Activated CD4-positive, CD25-positive, alpha-beta regulatory T cell treated with anti-CD3 and anti-CD28 coated beads, Interleukin-2, amount 50 U/mL, for 16 hours (primary cell): ENCODE measurements at places on chromosomes 4 and X.

- DNase-seq = no peak
These were observed 177.4 kb downstream of the SH3KBP1 start for GRCh38 chrX:19709812-19710518.

- DNase-seq = no peak
These were observed 14.0 kb downstream of the RASL11B start for GRCh38 chr4:52876069-52876468.

- no peak for DNase-seq
These were observed 61.8 kb downstream of the BRWD3 start for GRCh38 chrX:80747832-80748231.

GRCh38 chr4:190018201-190018920 is 8.7 kb downstream of the FRG2 start:
- DNase-seq = no peak

DNA sequence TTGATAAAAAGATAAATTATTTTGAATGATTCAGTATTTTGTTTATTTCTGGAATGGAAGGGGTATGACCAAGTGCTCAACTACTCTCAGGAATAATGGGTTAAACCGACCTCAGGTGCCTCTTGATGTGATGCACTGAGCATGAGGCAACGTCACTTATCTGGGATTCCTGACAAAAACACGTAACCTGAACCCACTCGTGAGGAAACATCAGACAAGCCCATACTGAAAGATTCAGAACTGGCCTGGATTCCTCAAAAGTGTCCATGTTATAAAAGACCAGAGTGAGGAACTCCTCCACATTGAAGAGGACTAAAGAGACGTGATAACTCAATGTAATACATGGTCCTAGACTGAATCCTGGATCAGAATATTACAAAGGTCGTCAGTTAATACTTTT is 144.0 kb downstream of the FNIP2 start:
- no peak for DNase-seq

DNA sequence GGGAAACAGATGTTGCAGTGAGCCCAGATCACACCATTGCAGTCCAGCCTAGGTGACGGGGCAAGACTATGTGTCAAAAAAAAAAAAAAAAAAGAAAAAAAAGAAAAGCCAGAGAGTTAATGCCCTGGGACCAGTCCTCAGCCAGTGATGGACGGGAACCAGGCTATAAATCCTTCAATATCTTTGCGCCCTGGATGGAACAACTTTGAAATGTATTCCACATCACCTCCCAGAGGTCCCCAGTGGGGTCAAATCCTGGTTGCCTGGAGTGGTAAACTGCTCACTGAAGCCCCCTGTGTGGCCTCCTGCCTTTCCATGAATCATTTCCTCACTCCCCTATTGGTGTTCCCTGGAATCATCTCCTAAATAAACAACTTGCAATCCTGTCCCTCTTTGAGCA is 166.9 kb downstream of the DEFB131A start:
- no peak for DNase-seq

DNA sequence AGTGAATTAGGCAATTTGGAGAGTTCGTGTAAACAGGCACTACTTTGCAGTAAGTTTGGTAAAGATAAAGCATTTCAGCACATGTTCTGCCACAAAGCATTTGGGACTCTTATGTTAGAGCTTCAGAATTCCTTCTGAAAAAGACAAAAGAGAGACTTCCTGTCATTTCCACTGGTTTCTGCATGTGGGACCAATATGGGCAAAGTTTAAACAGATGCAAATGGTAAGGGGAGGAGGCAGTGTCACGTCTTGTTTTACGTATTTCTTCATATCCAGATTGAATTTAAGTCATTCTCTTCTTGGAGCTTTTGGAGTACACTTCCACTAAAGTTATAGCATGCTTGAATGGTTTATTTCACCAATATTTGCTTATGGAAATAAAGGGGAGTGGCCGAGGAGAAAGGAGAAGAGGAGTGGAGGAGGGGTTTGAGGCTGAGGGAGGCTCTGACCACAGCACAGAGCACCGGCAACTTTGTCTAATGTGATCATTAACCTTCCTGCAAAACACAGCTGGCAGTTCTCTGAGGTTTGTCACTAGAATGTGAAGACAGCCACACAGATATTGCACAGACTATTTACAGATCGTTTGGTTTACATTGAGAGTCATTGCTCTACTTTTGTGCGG is at the start of gene APELA:
APELA (plus strand) TSS at position 479 of the 625 bp plus-strand sequence. CDS start 154 bp downstream, outside the sequence.
- DNase-seq = no peak

DNA sequence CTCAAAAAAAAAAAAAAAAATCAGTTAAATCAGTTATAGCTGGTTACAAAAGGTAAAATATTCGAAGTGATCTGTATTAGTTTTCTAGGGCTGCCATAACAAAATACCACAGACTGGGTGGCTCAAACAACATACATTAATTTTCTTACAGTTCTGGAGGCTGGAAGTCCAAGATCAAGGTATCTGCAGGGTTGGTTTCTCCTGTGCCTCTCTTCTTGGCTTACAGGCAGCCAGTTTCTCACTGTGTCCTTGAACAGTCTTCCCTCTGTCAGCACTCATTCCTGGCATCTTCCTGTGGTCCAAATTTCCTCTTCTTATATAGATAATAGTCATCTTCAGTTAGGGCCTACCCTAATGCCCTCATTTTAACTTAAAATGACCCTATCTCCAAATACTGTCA is 239.9 kb downstream of the MGST2 start:
- DNase-seq = no peak

DNA sequence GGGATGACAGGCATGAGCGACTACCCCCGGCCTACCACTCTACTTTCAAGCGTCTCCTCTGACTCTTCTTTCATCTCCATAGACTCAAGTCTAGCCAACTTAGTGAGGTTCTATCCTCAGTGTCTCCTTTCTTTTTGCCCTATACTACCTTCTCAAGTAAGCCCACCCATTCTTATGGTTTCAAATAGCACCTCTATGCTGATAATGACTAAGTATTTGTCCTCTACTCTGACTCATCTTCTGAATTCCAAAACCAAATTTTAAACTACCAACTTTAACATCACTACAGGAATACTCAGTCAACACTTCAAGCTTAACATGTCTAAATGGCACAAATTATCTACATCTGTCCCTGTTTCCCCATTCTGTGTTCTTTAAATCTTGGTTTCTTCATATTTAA is 47.8 kb downstream of the ELF2 start:
- DNase-seq = no peak

GRCh38 chrX:140526171-140526570 is 21.3 kb upstream of the SOX3 start:
- DNase-seq = no peak

- DNase-seq = no peak
These were observed 671 bp upstream of the FHIP1A start for GRCh38 chr4:151408380-151408629.

GRCh38 chr4:138910914-138911336 is 104.7 kb upstream of the NOCT start:
- no peak for DNase-seq

GRCh38 chr4:124590480-124590879 is 122.1 kb downstream of the ANKRD50 start:
- DNase-seq = no peak

DNA sequence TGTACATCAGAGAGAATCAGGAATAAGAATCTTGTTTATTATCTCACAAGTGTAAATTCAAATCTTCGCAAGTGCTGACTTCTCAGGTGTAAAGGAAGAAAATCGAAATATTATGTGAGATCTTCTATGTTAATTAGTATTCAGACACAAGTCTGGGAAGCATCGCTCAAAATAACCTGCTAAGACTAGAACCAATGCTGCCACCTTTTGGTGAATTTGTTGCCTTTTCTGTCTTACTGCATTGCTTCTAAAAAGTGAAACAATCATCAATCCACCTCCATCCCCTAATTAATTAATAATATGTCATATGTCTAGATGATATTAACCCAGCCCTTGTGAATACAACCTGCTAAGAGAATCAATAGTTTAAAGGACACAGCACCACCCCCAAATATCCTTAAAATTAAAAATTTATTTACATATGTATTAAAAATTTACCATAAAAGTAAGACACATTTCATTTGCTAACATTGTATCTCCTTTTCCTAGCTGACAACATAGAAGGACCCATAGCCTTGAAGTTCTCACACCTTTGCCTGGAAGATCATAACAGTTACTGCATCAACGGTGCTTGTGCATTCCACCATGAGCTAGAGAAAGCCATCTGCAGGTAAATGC is 3.5 kb downstream of the EPGN start:
- no peak for DNase-seq

GRCh38 chrX:79415056-79415455 is 47.9 kb upstream of the ITM2A start:
- no peak for DNase-seq

- no peak for DNase-seq
These were observed 25.4 kb upstream of the PROM1 start for GRCh38 chr4:16109256-16109655.

GRCh38 chr4:89290727-89291516 is 16.7 kb downstream of the GPRIN3 start:
- no peak for DNase-seq

- DNase-seq = no peak
These were observed 354.7 kb downstream of the STIM2 start for GRCh38 chr4:27215220-27215826.

- DNase-seq = no peak
These were observed 115.1 kb upstream of the PCDH18 start for GRCh38 chr4:137647375-137647774.

DNA sequence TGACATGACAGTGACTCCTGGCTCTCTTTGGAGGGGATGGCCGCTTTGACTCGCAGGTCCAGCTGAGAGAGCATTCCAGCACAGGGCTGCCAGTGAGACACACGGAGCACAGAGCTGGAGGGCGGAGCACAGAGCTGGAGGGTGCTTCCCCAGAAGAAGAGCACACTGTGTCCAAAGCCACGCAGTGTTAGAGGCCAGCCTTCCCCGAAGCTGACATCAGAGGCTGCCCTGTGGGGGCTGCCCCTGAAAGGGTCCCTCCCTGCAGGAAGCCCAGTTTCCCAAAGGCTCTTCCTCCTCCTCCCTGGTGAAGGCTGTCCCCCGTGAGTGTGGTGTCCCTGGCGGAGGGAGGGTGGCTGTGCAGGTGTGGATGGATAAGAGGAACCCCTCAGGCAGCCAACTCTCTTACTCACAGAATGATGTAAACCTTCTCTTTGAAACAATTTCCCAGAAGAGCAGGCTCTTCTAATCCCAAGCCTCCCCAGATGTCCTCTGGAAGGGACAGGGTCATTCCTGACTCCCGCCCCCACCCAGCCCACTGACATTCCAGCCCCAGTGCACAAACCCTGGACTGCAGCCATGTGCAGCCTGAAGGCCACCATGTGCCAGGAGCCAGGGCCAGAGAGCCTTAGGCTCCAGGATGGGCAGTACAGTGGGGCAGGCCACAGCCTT is 53.4 kb downstream of the PSAPL1 start:
- DNase-seq = no peak

GRCh38 chr4:70901607-70901983 is 574 bp upstream of the MOB1B start:
- DNase-seq = no peak

DNA sequence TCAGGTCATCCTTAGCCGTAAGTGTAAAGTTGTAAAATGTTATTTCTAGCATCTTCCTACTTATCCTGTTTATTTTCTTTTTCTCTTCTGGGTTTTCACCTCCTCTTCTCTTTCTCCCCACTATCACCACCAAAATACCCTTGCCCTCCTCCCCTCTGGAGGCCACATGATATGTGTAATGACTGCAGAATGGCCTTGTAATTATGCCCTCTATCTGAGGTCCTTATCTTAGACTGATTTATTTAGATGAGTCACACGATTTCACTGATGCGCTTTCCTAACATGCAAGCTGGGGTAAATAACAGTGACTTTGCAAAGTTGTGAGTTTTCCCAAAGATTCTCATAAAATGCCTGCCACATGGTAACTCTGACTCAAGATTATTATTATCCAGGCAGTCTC is 231.8 kb upstream of the GPRIN3 start:
- no peak for DNase-seq

DNA sequence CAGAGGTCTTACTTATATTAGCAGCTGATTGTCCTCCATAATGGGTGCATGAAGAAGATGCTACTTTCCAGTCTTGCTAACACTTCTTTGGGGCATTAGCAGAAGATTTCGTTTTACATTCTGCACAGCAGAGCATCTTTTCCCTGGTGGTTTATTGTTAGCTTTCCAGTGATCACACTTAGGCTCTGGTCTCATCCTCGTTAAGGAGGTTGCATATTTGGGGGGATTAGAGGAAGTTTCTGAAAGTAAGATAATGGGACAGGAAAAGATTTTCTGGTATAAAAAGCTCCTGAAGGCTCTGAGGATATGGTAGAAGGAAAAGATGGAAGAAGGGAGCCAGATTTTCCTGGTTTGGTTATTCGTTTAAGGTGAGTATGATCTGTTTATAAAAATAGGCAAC is 134.1 kb downstream of the GATB start:
- no peak for DNase-seq

- no peak for DNase-seq
These were observed 5.3 kb upstream of the OTC start for GRCh38 chrX:38347136-38347535.
